ENCODE measurements at places on chromosomes 11 and 22.
A peak's percentile ranks its signal among the peaks of the same experiment; 100 is the strongest.

- DNase-seq, result no peak
Measured at GRCh38 chr11:45704635-45705034, 39.2 kb upstream of the CHST1 start.

- DNase-seq, result no peak
Measured at GRCh38 chr11:116557282-116557681, 215.5 kb downstream of the BUD13 start.

DNA sequence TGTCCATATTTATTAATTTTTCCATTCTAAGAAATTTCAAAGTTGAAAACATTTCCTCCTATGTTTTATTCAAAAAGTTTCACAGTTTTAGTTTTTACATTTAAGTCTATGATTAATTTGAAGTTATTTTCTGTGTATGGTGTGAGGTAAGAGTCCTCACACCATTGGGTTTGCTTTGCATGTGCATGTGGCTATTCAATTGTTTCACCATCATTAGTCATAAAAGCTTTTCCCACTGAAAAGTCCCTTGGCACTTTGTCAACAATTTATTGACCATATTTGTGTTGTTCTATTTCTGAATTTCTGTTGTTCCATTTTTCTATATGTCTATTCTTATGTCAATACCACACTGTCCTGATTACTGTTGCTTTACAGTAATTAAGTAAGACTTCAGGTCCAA is 186.5 kb downstream of the KIF18A start:
- DNase-seq, result no peak

DNA sequence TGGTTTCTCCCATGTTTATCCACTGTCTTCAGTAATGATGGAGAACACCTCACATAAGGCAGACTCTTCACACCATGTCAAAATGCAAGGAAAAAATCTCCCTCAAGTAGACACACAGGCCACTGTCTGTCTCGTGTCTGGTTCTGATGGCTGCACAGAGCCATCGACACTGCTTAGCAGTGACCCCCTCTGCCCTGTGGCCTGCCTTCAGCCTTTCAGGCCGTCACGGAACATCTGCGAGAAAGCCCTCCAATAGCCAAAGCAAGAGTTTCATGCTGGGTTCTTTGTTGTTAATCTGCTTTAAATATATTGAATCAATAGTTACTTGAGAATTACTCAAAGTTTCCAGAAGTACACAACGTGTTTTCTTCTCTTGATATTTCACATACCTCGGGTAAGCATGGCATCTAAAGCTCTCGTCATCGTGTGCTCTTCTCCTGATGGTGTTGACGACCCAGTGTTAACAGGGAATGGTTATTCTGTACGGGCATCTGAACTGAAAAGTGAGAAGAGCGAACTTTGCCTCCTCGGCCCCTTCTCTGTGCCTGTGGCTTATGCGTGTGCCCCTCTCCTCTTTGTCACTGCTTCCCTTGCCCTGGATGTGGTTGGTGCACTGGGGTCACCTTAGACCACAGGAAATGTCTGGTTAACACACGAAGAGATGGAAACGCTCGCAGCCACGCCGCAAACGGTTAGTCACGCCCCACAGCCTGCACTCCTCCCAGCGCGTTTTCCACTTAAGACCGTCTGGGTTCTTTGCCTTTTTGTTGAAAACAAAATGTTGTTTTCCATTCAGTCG is 33.4 kb upstream of the CTTN start:
- no peak for DNase-seq

GRCh38 chr22:46436595-46437175 is 100.7 kb downstream of the CELSR1 start:
- DNase-seq, result no peak

DNA sequence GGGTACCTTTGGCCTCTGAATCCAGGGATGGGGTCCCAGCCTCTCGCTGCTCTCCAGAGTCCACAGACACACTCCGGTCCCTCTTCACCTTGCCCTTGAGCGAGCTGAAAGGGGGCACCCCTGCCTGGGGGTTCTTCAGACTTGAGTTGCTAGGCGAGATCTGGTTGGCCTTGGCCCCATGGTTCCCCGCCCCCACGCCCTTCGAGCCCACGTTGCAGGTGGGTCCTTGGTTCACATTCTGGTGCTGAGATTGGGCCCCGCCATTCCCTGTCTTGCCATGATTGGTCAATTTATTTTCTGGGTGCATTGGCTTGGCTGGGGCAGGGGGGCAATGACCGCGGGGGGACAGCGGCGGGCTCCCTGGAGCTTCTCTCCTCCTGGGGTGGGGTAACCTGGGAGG is 17.5 kb downstream of the BCL9L start:
- no peak for DNase-seq

DNA sequence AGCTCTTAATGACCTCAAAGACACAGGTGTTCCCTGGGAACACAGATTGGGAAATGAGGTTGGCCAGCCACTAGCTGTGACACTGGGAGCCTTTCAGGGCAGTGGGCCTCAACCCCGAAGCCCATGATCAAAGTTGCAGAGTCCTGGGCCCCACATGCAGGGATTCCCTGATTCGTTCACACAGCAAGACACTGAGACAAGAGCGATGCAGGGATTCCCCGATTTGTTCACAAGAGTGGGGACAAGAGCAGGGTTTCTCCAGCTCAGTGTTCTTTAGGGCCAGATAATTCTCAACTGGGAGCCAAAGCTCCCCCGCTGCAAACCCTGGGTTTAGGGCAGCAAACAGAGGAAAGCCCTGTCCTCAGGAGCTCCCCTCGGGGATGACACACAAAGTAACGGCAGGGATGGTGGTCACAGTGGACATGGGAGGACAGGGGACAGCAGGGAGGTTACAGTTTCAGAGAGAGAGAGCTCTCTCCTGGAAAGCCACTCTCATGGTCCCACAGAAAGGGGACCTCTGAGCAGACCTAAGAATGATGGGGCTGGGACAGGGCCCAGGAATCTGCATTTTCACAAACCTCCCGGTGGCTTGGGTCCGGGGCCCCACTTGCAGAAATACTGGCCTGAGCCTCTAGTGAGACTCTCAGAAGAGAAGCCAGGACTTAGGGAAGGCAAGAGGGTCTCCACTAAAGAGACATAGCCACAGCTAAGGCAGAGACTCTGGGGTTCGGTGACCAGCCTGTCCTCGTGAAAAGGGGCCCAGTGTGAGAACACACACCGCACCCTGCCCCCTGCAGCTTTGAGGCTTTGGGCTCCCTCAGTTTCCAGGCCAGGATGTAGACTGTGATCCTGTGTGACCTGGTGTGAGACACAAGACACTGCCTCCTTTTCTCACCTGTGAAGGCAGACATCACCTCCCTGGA is 7.4 kb upstream of the GNAZ start:
- no peak for DNase-seq

DNA sequence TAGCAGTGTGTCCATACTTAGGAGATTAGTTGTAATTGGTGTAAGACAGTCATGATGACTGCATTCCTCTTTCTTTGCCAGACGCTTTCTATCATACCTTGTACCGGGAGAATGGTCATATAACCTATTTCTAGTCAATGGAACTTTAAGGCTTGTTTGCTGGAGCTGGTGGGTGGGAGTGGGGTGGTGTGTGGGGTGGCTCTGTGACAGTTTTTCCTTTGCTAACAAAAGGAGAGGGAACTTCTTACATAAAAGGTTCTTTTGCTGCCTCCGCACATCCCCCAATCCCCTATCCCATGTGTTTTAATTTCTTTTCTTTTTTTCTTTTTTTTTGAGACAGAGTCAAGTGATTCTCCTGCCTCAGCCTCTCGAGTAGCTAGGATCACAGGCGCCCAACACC is 9.8 kb upstream of the NUCB2 start:
- DNase-seq, result no peak

- DNase-seq, result no peak
Measured at GRCh38 chr22:43853328-43853931, 8.9 kb downstream of the SULT4A1 start.

DNA sequence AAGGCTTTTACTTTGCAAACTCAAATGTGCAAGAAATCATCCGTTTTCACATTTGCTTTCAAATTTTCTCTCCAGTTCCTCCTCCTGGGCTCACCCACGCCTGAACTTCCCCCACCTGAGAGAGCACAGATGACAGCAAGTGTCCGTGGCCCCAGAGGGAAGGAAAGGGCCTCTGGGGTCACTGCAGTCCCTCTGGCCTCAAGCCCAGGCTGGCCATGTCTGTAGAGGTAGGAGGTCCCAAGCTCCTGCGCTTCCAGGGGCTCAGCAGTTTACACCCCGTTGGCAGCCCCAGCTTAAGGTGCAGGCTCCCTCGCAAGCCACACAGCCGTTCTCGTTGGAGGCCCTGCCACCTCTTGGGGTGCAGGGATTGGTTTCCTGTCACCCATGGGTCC is 40.5 kb upstream of the PRDM11 start:
- DNase-seq, result no peak

DNA sequence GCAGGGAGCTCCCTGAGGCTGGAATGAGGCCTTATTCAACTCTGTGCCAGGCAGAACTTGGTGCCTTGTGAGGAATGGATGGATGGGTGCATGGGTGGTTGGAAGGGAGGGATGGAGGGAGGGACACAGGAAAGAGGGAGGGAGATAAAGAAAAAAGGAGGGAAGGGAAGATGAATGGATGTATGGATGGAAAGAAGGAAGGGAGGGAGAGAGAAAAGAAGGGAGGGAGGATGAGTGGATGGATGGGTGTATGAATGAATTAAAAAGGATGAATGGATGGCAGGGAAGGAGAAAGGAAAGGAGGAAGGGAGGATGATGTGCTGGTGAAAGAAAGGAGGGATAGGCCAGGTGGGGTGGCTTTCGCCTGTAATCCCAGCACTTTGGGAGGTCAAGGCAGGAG is 34.6 kb downstream of the KCNC1 start:
- no peak for DNase-seq

DNA sequence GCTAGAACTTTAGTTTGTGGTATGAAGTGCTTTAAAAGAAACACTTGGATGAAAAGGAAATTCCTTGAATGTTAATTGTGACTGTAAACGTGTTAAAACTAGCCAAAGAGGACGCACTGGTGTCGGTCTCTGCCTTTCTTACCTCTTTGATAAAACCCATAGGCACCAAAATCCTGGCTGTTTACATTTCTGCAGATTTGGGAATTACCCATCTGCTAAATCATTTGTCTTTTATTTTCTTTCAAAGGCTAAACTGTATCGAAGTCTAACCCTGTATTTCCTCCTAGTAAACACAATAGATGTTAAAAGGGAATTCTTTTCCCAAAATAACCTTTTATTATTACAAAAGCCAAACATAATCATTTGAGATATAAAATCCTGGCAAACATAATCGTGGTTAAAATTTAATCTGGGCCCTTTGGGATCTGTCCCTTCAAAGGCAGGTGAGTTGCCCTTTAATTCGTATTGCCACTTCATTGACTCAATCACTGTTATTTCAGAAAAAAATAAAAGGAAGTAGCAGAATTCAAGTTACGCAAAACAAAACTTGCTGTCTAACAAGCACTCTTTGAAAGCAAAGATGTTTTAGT is 2.4 kb downstream of the RASSF10 start:
- DNase-seq, result no peak

DNA sequence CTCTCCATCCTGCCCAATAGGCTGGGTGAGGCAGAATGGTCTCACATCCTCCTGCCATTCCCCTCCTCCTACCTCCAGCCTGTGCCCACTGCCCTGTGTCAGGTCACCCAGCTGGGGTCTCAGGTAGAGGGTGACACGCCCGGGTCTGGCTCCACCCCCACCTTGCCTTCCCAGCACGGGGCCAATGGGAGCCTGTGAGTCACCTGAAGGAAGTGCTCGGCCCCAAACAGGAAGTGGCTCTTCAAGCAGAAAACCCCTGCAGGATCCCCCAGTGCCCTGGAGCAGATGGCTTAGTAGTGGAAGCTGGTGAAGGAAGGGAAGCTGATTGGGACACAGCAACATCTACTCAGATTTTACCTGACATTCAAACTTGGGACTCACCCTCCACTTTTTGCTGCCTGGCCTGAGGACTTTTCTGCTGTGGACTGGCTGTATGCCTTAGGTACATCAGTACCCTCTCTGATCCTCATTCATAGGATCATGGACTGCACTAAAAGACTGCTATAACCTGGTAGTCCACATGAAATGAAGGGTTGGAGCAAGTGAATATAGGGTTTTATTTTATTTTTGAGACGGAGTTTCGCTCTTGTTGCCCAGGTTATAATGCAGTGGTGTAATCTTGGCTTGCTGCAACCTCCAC is 33.4 kb downstream of the GDPD5 start:
- DNase-seq, result peak; percentile 36

- DNase-seq, result no peak
Measured at GRCh38 chr11:122556605-122557004, 98.9 kb upstream of the UBASH3B start.

DNA sequence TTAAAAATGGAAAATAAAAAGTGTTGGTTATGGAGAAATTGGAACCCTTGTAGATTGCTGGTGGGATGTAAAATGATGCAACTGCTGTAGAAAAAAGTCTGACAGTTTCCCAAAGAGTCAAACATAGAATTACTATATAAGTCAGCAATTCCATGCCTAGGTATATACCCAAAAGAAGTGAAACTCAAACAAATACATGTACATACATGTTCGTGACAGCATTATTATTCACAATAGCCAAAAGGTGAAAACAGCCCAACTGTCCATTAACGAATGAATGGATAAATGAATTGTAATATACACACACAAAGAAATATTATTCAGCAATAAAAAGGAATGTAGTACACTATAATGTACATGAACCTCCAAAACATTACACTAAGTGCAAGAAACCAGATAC is 116.0 kb downstream of the TTC28 start:
- no peak for DNase-seq

GRCh38 chr22:17087498-17088131 is 2.8 kb downstream of the IL17RA start:
- DNase-seq, result no peak

DNA sequence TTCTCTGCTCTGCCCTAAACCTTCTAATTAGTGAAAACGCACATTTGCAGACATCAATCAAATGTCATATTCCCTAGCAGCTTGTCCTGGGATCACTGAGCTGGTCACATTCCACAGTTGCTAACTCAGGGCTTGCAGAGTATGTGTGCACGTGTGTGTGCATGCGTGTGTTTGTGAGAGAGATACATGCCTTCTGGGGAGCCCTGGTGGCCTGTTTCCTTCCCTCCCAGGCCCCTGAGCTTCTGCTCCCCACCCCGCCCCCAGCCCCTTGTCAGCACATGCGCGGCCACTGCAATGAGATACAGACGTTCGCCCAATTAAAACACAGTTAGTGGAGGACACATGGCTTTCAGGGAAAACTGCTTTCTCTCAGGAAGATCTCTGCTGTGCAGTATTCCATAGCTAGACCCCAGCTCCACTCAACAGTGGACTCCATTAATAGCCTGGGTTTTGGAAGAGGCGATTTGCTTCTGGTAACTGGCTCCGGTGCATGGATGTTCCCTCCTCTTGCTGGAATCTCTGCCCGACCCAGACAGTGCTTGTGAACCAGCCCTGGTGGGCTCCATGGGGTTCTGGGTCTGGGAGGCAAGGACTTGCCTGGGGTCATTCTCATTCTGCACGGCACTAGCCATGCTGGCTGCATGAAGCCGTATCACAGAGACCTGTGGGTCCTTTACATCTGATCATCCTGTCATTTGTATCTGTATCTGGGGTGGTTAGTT is 17.7 kb downstream of the LRP5 start:
- DNase-seq, result no peak

- DNase-seq, result no peak
Measured at GRCh38 chr11:69828276-69828970, 9.2 kb upstream of the FGF3 start.
